C1 segment of cervical spinal cord (tissue), 14 donors: ENCODE measurements at places on chromosomes 1 and 21.

DNA sequence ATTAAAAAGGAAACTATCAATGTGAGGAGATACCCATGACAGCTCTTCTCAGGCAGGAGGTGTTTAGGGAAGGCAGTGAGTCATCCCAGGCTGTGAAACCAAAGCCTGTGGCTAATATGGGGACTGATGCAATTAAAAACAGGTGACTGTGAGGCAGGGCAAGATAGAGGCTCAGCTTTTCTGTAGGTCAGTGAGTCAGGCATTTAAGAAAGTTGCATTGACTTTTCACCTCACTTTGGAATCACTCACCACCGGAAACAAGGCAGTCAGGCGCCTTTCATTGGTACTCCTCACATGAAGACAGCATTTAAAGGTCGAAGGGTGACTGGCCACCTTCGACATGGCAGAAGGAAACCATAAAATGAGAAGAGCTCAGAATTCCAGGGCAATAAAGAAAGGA is 54.5 kb downstream of the PAPPA2 start:
- DNase-seq, result no peak

GRCh38 chr1:93420400-93420799 is 27.5 kb upstream of the FNBP1L start:
- no peak for DNase-seq

DNA sequence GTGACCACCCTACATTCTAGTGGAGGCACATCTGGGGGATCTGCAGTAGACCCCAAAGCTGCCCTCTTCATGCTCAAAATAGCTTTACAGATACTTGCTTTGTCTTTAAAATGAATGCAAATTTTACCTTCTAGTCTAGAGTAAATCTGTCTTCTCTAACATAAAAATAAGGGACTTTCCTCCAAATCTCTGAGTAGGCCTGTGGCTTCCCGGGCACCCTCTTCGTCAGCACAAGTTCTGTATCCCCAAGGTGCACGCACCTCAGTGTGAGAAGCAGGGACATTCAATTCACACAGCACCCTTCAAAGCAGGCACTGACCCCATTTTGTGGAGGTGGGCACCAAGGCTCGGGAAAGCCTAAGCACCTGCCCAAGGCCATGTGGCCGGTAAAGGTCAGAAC is 19.0 kb downstream of the MEF2D start:
- DNase-seq, result no peak

DNA sequence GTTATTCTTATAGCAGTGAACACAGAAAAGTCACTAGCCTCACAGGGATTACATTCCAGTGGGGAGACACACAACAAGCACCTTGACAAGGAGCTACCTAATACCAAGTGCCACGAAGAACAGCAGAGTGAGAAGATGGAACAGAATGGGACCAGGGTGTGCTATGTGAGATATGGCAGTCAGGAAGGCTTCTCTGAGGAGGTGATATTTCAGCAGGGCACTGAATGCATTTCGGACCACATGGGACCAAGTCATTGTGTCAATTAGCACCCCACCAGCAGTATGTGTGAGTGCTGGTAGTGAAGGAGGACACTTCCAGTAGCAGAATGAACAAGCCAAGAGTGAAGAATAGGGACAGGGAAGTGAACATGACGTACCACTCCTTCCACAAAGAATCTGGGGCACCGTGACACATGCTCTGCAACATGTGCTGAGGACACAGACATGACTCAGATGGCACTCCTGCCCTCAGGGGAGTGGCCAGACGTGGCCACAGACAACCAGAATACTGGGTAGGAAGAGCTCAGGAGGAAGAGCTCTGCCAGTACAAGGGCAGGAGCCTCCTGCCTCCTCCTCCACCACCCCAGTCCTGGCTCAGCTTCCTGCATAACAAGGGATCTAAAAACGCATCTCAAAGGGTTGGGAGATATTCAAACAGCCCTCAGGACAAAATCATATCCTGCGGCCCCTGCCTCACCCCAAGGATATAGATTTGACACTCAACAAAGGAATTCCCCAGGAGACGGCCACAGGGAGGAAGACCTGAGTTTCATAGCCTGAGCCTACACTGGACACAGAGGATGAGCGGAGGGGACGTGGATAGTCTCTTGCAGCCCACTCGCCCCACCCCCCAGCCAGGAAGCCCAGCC is 102.5 kb downstream of the TRABD2B start:
- DNase-seq, result no peak

- DNase-seq, result no peak
Measured at GRCh38 chr1:24244519-24245268, 57.6 kb upstream of the IFNLR1 start.

DNA sequence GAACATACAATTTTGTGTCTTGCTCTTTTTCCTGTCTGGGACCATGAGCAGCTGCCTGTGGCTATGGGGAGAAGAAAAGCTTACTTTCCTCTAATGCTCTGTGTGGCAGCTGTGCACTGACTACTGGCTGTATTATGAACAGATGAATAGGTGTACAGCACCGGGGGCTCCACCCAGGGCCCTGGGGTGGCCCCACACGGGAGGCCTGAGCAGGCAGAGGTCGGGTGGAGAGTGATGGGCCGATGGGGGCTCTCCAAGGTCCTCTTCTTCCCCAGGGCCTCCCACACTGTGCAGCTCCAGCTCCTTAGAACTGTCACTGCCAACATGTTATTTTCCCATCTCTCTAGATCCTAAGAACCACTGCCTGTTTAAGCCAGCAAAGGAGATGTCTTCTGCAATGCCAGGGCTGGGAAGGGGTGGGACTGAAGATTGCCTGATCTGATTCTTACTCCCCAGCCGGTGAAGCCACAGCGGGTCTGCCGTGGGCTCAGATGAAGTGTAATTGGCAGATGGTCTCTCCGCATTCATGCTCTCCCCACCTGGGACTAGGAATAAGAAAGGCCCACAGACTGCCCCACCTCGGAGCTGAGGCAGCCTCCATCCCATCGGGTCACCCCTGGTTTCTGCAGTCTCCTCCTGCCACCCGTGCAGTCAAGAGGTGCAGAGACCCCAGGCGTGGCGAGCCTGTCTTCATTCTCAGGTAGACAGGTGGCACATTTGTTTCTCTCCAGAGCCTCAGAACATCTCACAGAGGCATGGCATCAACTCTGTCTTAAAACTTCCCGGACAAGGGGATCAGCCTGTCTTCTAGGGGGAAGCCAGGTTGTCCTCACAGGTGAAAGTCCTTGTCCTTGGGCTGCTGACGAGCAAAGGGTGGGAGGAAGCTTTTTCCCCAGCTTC is 186.5 kb upstream of the GALNT2 start:
- no peak for DNase-seq

DNA sequence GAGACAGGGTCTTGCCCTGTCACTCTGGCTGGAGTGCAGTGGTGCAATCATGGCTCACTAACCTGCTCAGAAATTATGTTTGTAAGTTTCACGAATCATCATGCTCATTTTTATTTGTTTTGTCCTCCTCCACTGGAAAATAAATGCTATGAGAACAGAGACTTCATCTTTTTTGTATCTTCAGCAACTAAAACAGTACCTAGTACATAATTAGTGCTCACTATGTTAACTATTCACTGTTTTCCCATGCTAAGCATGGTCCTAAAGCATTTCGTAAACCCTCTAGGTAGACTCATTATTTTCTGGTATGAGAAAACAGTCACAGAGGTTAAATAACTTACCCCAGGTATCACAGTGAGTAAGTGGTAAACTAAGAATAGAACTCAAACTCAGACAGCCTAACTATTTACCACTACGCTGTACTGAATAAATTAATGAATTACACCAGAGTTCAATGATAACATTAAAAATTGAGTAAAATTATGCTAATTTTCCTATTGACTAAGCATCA is 118.4 kb downstream of the RERE start:
- no peak for DNase-seq

DNA sequence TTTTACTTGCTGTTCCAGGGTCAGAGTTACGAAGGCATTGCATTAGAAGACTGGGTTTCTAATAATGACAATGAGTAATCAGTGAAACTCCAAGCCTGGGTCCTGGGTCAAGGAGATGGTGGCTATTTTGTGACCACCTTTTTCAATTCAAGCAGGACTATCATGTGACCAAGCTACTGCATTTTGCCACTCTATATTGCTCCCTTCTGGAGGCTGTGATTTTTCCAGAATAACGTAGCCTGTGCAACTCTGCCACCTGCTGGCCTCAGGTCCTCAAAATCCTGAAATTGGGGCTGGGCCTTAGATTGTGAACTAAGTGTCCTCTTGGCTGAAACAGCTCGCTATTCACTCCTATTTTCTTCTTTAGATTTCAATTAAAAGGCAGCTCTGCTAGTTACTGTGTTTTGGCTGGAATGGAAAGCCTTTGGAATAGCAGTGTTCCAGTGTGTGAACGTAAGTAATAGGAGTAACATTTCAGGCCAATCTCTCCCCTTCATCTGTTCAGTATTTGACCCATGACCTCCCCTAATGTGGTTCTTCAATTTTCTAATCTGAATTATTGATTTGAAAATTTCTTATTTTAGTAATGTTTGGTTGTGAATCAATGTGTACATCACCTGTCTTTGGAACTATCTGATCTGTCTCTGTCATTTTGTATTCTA is 52.9 kb upstream of the CD46 start:
- peak; percentile 39 for DNase-seq

- no peak for DNase-seq
Measured at GRCh38 chr1:53147174-53147573, 4.7 kb upstream of the SLC1A7 start.

DNA sequence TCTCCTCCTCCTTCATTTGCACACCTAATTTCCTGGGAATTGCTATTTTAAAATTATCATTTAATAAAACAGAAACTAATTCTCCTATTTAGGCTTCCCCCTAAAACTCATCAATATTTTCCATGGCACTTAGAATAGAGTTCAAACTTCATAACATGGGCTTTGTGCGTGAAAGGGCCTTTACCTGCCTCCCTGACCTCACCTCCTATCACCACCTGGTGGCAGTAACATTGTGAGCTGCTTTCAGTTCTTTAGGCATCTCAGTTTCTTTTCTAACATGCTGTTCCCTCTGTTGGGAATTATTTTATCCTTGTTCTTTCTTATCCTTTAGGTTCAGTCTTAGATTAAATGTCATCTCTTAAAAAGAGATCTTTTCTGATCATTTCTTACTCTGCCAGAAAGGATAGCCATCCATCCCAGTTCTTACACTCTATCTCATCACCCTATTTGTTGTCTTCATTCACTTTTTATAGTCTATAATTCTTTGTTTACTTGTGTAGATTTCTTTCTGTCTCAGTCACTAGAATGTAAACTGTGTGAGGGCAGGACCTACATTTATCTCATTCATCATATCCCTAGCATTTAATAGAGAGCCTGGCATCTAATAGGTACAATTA is 133.8 kb upstream of the KIAA1614 start:
- DNase-seq, result no peak

GRCh38 chr1:46310321-46310720 is 6.8 kb downstream of the UQCRH start:
- DNase-seq, result no peak

DNA sequence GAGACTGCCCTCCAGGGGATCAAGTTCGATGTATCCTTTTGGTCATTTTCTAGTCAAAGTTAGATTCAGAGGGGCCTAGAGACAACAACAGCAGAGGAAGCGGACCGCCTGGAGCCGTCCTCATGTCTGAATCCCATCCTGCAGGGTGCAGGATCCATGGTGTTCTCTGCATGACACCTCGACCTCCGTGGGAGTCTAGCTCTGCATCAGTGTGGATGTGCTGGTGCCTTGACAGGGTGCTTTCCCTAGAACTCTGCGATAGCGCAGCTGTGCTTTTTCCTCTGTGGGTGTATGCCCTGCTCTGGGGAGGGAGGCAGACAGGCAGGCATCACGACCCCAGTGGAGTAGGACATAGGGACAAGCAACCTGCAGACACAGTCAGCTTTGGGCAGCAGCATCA is 48.2 kb upstream of the A3GALT2 start:
- no peak for DNase-seq

DNA sequence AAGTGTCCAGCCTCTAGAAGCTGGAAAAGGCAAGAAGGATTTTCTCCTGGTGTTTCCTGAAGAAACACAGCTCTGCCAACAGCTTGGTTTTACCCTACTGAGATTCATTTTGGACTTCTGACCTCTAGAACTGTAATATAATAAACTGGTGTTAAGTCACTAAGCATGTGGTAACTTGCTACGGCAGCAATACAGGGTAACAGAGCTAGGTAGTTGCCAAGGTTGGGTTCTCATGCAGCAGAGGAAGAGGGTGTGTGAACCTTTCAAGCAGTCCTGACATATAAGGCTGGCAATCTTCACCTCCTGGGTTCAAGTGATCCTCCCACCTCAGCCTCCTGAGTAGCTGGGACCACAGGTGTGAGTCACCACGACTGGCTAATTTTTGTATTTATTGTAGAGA is 36.0 kb downstream of the GNG4 start:
- DNase-seq, result no peak
